GM12891 (cell line): ENCODE measurements at places on chromosomes 4 and X.

GRCh38 chr4:28686618-28687017, 1826.0 kb downstream of the STIM2 start:
- peak; percentile 1 for DNase-seq

DNA sequence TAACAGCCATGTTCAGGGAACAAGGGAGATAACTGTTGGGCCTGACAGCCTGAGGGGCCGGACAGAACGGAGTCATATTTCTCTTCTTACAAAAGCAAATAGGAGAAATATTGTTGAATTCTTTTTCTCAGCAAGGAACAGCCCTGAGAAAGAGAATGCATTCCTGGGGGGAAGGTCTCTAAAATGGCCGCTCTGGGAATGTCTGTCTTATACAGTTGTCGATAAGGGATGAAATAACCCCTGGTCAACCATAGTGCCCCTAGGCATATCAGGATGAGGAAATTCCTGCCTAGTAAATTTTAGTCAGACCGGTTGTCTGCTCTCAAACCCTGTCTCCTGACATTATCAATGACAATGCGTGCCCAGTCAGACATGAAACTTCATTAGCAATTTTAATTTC, 1925.5 kb downstream of the PCDH7 start:
- DNase-seq: no peak

DNA sequence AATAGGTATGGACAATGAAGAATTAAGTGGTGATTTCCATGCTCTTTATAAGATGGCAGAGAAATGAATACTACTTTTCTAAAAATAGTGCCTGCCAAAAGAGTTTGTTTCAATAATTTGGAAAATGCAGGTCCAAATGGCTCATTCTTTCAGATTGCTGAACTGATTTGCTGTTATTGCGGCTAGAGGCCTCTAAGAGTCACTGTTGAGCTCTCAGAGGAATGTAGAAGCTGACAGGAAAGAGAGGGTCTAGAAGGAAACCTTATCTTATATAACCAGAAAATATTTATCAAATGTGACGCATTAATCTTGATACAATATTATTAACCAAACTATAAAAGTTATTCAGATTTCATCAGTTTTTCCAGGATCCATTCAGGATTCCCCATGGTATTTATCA, 65.7 kb upstream of the PAGE1 start:
- DNase-seq: no peak

- DNase-seq: no peak
Measured at GRCh38 chrX:508163-508562, 121.5 kb upstream of the PPP2R3B start.

- DNase-seq: no peak
Measured at GRCh38 chr4:75726577-75726976, 2.2 kb downstream of the USO1 start.

DNA sequence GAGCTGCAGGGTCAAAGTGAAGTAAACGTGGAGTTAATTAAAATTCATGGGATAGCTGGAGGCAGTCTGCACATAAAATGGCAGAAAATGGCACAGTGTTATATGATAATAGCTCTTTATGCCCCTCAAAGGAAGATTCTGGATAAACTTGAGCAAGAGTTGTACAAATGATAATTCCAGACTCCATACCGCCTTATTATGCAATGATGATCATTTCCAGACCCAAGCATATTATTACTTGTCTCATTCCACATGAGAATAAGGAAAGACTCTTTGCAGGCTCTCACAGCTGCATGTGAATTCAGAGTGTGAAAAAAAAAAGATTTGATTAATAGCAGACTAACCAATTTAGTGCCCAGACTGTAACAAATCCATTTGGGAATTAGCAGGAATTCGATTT, 105.4 kb downstream of the STK32B start:
- no peak for DNase-seq

- DNase-seq: no peak
Measured at GRCh38 chrX:45751156-45751555, 550.5 kb upstream of the DIPK2B start.

DNA sequence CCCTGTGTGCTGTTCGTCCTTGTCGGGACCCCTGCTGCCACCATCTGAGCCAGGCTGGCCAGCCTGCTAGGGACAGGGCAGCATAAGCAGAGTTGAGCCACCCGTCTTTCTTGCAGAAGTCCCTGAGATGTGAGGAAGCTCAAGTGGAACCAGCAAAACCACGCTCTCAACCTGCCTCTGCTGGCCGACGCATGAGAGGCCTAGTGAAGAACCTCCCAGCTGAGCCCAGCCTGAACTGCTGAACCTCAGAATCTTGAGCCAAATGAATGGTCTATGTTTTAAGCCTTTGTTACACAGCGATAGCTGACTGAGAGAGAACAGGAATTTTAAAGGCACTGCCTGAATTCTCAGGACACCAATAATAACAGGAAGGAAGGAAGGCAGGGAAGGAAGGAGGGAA, 98.9 kb upstream of the ADRA2C start:
- no peak for DNase-seq

DNA sequence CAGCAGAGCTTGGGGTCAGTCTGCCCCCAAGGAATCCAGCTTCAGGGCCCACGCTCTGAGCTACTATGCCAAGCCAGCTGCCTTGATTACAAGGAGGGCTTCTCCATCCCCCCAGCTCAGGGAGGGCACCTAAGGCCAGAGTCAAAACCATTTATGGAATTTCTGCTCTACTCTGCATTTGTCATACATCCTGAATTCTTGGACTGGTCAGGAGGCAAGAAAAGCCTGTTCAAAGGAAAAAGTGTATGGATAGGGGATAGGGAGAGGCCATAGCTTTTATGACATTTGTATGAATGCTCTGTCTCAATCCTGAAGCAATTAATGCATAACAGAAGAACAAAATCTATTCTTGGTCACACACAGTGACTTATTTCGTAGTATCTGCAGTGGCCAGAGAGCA, 32.2 kb downstream of the EDNRA start:
- DNase-seq: no peak

DNA sequence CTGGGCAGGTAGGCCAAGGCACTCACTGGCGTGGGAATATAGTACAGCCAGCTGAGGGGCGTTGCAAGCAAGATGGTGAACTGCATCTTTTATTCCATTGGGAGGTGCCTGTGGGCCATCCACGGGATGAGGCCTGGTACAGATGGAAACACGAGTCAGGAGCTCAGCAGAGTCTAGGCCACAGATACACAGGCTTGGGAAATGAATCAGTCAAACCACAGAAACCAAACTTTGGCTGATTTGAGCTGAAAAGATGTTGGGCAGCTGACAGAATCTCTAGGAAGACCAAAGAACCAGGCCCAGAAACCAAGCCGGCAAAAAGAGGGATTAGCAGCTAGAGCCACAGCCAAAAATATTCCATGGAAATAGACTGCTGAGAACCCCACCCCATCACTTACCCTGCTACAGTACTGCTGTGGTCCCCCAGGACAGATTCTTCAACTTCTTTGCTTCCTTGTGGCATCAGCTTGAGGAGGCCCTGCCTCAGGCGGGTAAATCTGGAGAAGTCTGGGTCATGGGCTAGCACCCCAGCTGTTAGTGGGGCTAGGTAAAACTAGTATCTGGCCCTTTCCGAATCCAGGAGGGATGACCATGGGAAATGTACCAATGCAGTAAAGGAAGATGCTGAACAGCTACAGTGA, 75.4 kb downstream of the TMEM131L start:
- no peak for DNase-seq

- no peak for DNase-seq
Measured at GRCh38 chr4:24550441-24551175, 33.7 kb downstream of the DHX15 start.

- DNase-seq: no peak
Measured at GRCh38 chr4:47490550-47490949, 5.5 kb downstream of the ATP10D start.

DNA sequence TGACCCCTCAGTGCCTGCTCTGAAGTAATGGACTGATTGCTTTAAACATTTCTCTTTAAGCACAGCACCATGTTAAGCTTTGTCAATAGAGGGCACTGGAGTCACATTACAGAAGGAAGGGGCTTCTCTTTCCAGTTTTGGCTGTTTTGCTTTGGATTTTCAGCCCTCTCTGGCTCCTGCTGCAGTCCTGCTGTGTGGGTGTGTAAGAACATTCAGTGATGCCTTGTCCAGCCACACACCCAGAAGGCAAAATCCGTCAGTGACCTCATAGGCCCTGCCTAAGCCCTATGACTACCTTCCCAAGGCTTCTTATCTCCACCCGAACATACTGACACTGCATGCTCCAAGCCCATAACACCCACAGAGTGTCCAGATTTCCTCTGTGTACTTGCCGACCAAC, 215.3 kb upstream of the CTSO start:
- DNase-seq: no peak

DNA sequence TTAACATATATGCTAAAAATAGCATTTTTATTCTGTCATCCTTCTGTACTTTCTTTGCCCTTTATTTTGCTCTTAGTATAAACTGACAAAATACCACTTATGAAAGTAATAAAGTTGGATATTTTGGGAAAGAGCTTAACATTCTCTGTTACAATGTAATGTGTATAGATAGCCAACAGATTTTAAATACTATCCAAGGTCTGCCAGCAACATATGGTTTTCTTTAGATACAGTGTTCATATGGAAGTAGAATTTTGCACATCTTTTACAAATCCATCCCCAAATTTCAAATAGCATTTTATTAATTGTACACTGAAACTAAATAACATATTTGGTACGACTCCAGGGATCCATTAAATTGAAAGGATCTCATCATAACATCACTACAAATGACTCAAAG, 268.6 kb upstream of the PCDH18 start:
- no peak for DNase-seq

DNA sequence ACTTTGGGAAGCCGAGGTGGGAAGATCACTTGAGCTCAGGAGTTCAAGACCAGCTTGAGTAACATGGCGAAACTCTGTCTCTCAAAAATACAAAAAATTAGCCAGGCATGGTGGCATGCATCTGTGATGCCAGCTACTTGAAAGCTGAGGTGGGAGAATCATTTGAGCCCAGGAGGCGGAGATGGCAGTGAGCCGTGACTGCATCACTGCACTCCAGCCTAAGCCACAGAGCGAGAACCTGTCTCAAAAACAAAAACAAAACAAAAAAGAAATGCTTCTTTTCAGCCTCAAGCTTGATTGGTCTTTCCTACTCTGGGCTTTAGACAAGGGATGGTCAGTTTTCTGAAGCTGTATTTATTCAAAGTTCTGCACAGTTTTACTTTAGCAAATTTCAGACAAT, 15.8 kb upstream of the DHRSX start:
- DNase-seq: no peak

- DNase-seq: no peak
Measured at GRCh38 chrX:15956681-15957080, 102.1 kb upstream of the AP1S2 start.

DNA sequence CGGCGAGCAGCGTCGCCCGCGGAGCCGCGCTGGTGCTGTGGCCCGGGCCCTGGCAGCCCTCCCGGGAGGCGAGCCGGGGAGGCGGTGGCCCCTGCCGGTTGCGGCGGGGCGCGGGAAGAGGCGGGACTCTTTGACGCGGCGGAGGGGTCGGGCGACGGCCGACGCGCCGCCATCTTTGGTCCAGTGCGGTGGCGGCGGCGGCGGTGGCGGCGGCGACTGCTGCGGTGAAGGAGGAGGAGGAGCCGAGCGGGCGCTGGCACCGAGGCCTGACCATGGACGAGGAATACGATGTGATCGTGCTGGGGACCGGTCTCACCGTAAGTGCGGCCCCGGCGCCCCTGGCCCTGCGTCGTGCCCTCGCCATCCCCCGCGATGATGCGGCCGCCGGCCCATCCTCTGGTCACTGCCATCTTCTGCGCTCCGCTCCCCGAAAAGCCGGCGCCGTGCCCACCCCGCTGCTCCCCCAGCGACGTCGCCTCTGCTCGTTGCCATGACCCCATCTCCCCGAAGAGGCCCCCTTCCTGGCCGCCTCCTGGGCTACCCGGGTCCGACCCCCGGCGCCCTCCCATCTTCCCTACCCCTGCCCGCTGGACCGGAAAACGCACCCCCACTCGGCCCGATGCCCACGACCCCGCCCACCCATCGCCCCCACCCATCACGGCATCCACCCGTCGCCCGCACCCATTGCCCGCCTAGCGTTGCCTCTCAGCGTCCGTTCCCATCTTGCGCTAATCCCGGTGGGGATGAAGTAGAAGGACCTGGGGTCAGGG, at the start of gene GDI1:
TSS of gene GDI1 (plus strand) at position 172 of the 770 bp plus-strand sequence. CDS start at position 273, 101 bp downstream.
- DNase-seq: no peak

DNA sequence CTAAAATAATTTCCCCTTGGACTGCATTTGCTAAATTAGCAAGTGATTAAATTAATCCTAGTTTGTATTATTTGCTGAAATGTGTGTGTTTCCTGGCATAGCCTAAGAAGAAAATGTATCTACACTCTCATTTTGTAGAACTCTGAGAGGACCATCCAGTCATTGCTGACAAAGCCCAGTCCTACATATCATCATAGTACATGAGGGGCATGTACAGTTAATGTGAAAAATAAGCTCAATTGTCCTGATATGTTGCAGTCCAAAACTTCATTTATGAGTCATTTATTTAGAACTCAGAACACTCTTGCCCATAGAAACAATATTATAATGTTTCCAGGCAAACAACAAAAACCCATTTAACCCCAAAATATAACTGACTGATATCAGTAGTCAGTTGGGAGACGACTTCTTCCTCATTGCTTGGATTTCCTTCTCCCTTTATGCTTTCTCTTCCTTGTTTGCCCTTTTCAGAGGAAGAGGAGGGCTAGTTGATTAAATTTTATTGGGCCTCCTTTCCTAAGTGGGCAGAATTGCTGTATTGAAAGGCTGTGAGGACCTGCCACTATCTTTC, 26.9 kb upstream of the BBS12 start:
- DNase-seq: no peak

GRCh38 chr4:20430259-20430941, 178.7 kb downstream of the SLIT2 start:
- no peak for DNase-seq

- DNase-seq: no peak
Measured at GRCh38 chr4:39451423-39452023, 7.2 kb downstream of the RPL9 start.

- DNase-seq: no peak
Measured at GRCh38 chr4:76558396-76559235, 123.6 kb downstream of the SHROOM3 start.

GRCh38 chrX:39969099-39969818, 128.5 kb downstream of the BCOR start:
- DNase-seq: no peak

- no peak for DNase-seq
Measured at GRCh38 chr4:129037093-129037492, 56.2 kb downstream of the SCLT1 start.
